ENCODE measurements at places on chromosomes 13 and 19.

DNA sequence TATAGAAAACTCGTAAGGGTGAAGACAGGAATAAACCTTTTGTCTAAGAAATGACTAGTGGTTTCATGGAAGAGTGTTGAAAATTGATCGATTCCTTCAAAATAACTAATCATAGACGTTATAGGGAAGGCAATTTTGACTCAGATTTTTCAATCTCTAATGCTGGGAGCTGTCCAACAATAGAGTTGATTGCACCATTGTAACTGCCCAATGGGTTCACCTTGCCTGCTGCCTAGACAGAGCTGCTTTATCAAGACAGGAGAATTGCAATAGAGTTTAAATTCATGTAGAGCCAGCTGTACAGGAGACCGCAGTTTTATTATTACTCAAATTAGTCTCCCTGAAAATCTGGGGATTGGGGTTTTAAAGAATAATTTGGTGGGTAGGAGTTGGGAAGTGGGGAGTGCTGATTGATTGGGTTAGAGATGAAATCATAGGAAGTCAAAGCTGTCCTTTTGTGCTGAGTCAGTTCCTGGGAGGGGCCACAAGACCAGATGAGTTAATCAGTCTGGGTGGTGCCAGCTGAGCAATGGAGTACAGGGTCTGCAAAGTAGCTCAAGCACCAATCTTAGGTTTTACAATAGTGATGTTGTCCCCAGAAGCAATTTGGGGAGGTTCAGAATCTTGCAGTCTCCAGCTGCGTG lies 16.8 kb upstream of the ADGRE2 start:
- DNase-seq = peak; percentile 8

DNA sequence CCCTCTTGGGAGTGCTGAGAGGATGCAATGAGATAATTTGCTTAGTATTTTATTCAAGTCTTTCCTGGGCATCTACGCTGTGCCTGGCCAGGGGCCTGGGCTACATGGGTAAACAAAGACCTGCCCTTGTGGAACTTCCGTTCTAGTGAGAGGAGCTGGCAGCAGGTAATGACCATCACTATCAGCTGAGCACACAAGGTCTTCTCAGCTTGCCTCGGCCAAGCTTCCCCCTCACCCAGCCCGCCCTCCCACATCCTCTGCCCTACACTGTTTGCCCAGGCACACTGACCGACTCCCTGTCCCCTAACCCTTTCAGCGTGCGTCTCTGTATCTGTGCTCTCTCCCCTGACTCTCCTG lies 8.6 kb upstream of the FKRP start:
- DNase-seq = no peak

DNA sequence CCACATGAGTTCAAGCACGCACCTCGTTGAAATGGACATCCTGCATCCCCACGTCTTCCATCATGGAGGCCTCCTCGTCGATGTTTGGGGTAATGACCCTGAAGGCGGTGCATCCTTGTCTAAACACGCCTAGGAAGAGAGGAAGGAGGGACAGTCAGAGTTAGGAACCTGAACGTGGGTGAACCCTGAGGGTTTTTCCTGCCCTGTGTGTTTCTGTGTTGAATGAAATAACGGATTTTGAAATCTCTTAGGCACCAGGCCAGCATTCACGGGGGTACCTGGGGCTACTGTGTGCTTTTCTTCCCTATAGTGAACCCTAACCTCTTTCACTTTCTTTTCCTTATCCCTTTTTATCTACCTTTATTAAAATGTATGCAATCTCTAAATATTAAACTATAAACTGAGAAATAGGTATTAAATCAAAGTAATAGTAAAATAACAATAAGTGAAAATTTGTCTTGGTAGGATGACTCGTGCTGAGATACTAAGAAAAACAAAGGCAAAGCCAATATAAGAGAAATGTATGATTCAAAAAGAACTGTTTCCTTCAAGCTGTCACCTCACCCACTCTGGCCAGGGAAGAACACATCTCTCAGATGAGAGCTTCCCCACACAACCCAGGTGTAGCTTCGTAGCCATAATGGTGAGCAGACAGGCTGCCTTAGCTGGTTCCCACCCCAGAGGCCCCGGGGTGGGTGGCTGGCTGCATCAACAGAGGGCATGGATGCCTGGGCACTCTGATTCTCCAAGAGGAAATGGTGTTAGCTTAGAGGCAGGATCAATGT lies 72.1 kb upstream of the SLC15A1 start:
- DNase-seq = no peak

GRCh38 chr19:40862785-40863184 lies 12.5 kb upstream of the CYP2A6 start:
- no peak for DNase-seq

GRCh38 chr13:24040835-24041234 lies 119.7 kb upstream of the SPATA13 start:
- DNase-seq = no peak
